ENCODE measurements at places on chromosomes 1 and 21.
A peak's percentile ranks its signal among the peaks of the same experiment; 100 is the strongest.

DNA sequence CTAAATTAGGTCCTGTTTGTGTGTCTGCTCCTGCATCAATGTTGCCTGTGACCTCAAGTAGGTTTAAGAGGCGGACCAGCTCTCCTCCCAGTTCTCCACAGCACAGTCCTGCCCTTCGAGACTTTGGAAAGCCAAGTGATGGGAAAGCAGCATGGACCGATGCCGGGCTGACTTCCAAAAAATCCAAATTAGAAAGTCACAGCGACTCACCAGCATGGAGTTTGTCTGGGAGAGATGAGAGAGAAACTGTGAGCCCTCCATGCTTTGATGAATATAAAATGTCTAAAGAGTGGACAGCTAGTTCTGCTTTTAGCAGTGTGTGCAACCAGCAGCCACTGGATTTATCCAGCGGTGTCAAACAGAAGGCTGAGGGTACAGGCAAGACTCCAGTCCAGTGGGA, 79.9 kb downstream of the PRDM2 start:
- no peak for DNase-seq

DNA sequence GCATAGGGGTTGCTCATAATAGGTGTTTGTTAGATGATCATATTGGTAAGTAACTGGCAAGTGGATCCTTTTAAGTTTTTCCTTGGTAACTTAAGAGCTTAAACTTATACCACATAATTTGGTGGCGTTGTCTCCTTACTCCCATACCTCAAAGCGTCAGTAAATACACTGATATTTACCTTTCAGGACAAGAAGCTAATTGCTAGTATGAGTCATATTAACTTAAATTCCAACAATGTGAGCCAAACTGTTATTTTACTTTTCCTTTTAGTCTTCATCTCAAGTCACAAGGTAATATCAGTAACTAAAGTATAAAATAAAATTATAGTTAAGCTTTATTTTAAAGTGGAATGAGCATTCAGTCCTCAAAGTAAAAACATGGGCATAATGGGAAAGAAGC, 9.0 kb upstream of the SH3GLB1 start:
- DNase-seq: peak; percentile 9

DNA sequence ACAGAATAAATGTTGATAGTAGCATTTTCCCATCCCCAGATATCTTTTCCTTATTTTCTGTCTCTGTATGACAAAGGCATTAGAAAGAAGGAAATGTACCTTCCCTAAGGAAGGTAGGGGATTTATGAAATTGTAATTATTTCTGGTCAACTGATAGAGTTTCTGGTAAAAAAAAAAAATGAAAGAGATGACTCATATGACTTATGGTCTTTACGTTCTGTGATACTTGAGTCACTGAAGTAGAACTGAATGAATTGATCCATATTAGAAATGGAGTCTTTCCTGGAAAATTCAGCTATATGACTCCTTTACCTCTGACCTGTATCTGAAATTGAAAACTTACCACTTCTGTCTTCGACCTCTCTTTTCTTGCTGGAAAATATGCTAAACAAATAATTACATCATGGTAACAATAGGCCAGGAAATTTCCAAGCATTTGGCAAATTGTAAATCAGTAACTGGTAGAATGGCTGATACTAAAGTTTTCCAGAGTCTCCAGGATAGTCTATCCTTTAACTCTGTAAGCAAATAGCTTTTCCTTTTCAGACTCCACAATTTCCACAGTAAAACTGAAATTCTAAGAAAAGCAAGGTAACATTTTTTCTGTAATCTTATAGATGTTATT, 364.3 kb upstream of the PTBP2 start:
- no peak for DNase-seq

DNA sequence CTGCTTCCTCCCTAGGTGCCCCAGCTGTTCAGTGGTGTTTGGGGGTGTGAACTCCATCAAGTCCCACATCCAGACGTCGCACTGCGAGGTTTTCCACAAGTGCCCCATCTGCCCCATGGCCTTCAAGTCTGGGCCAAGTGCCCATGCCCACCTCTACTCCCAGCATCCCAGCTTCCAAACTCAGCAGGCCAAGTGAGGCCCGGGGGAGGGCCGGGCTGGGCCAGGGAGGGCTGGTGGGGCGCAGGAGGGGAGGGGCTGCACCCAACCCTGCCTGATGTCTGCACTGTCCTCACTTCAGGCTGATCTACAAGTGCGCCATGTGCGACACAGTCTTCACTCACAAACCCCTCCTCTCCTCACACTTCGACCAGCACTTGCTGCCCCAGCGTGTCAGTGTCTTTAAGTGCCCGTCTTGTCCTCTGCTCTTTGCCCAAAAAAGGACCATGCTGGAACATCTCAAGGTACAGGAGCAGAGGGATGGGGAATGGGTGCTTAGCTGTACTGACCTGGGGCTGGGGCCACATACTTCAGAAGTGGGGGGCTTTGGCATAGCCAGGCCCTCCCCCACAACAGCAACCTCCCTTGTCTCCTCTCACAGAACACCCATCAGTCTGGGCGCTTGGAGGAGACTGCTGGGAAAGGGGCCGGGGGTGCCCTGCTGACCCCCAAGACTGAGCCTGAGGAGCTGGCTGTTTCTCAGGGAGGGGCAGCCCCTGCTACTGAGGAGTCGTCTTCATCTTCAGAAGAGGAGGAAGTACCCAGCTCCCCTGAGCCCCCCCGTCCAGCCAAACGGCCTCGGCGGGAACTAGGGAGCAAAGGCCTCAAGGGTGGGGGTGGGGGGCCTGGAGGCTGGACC, 7.2 kb downstream of the ZNF687 start:
- no peak for DNase-seq

- no peak for DNase-seq
Measured at GRCh38 chr1:168088511-168089325, 48.0 kb downstream of the GPR161 start.

DNA sequence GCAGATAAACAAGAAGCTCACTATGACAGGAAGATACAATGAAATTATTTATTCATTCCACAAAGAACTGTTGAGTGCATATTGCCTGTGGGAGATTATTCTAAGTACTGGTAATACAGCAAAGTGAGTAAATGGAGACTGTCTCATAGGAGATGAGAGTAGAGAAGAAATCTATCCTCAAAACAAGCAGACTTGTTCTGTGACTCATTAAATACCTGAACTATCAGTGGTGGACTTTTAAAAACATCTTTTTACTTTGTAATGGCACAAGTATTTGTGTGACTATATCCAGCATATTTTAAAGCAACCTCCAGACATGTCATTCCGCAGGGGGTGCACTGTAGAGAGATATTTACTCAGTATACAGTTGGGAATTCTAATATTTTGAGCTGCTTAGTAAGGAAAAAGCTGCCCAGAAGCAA, 259.2 kb downstream of the FMN2 start:
- peak; percentile 58 for DNase-seq

GRCh38 chr1:204146309-204146708, 5.5 kb downstream of the ETNK2 start:
- DNase-seq: no peak

DNA sequence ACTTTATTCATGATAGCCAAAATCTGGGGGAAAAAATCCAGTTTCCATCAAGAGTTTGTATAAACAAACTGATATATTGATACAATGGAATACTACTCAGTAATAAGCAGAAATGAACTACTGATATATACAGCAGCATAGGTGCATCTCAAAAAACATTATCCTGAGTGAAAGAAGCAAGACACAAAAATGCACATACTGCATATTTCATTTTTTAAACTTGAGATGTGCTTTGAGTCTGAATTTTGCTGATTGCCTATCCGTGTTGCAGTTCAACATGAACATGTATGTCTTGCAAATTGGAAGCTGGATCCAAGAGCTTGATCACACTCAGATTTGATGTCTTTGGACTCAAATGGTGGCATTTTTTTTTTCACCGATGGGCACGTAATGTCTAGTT, 132.4 kb downstream of the TSEN15 start:
- no peak for DNase-seq

- no peak for DNase-seq
Measured at GRCh38 chr1:42316292-42316691, 18.7 kb downstream of the FOXJ3 start.

- DNase-seq: peak; percentile 71
Measured at GRCh38 chr1:57623039-57623790, 199.4 kb upstream of the DAB1 start.

DNA sequence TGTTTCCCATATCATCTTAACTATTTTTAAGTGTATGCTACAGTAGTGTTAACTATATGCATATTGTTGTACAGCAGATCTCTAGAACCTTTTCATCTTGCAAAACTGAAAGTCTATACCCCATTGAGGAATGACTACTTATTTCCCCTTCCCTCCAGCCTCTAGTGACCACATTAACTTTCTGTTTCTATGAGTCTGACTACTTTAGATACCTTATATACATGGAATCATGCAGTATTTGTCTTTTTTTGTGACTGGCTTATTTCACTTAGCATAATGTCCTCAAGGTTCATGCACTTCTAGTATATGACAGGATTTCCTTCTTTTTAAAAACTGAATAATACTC, 96.5 kb upstream of the BTG3 start:
- no peak for DNase-seq

GRCh38 chr1:147209825-147210821, 15.0 kb downstream of the FMO5 start:
- DNase-seq: no peak

- no peak for DNase-seq
Measured at GRCh38 chr1:160607672-160608032, 28.4 kb upstream of the CD84 start.

DNA sequence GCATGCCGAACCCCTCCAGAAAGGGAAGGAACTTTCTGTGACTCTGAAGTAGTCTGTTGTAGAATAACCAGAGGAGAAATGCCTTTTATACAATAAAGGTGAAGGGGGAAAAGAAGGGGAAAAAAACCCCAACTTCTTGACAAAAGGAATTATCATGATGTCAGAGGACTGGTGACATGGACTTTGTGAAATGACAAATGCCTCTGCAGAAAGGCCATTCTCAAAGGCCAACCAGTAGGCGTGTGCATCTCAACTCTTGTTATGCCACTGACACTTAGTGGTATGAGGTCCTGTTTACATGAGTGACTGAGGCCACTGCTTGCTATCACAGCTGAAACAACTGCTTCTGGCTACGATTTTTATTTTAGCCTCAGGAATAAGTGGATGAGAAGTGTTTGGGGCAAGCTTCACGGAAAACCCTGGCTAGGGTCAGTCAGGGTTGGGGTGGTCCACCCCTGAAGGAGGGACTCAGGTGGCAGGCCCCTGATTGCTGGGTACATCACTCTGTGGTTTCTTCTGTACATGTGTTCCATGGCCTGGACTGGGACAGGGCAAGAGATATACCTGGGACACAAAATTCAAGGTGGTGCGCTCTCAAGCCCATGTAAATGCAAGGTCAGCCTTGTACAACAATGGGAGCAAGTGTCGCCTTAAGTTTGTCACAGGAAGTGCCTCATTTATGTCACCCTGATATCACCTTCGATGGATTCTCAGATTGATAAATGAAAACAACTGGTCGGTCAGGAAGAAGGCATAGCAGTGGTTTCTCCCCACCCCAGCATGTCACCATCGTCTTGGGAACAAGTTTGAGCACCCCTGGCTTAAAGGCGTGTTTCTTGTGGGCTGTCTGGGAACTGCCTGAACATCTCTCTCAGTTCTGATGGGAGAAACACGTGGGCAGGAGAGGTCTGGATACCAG, 12.4 kb downstream of the RUNX1 start:
- no peak for DNase-seq

DNA sequence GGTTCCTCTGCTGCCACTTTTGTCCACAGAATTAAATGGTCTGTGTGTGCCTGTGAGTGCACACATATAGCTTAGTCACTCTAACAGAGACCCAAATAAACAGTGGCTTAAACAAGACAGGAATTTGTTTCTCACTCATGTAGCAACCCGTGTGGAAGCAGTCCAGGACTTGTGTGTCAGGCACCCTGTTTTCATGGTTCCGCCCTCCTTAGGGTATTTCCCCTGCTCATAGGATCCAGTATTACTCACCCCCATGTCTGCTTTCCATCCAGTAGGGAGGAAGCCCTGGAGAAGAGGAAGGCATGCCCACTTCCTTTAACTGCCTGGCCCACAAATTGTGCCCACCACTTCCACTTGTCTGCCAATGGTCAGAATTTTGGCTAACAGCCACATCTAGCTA, 41.3 kb upstream of the TACSTD2 start:
- DNase-seq: peak; percentile 92

- no peak for DNase-seq
Measured at GRCh38 chr21:42298237-42298636, 17.0 kb downstream of the TFF3 start.

GRCh38 chr21:36179145-36179544, 22.5 kb downstream of the DOP1B start:
- DNase-seq: no peak

GRCh38 chr1:56719171-56719570, 74.1 kb downstream of the PRKAA2 start:
- DNase-seq: no peak

- no peak for DNase-seq
Measured at GRCh38 chr1:44422161-44422560, 17.1 kb downstream of the RNF220 start.

- no peak for DNase-seq
Measured at GRCh38 chr1:12413664-12414410, 184.0 kb downstream of the VPS13D start.

DNA sequence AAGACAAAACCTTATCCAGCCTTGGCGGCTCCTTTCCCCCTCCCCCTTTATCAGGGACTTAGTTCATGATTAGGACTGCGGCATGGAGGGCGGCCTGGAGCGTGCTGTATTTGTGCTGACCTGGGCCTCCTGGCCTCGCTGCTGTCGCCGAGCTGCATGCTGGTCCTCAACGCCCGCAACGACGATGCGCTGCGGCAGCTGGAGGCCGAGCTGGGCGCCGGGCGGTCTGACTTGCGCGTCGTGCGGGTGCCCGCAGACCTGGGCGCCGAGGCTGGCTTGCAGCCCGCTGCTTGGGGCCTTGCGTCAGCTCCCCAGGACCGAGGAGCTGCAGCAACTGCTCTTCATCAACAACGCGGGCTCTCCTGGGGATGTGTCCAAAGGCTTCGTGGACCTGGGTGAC, 70.9 kb downstream of the TM2D1 start:
- no peak for DNase-seq

DNA sequence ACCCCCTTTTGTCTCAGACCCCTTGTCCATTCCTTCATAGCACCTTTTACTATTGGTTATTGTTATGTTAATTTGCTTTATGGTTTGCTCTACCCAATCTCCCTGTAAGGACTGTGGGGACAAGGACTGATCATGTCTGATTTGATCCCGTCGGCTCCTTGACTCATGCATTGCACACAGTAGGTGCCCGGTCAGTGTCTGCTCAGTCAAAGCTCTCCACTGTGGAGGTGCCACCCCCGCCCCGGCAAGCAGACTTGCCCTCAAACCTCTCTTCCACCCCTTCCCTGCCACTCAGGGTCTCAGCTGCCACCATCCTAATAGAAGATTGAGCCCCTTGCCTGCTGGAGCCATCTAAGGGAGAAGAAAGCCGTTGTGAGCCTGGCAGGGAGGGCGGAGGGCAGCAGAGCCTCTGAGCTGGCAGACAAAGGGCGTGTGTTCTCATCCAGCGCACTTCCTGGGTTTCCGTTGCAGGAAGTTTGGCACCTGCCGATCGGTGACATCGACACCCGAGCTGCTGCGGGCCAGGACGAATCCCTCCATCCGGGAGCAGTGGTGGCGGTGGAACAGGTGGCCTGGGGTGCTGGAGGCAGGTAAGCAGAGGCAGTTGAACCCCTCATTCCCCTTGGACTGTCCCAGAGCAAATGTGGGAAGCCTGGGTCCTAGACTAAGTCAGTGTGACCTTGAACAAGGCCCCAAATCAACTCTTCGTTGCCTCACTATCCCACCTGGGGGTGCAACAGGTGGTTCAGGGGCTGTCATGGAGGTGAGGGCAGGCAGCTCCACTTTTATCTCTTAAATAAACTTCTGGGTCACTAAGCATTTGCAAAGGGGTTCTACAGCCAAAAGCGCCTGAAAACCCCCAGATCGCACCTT, 2.2 kb upstream of the FBLIM1 start:
- DNase-seq: no peak

All from astrocyte of the hippocampus (primary cell).